ENCODE measurements at places on chromosomes 5 and 9. TPM values are rescaled to one million over a fixed set of nuclear protein-coding genes. Genes with fewer than 3 reads are reported as not detected.

- DNase-seq = no peak
Measured at GRCh38 chr5:19564036-19564435, 424.0 kb downstream of the CDH18 start.

GRCh38 chr5:11166923-11167322, 405.9 kb upstream of the DAP start:
- DNase-seq = no peak

GRCh38 chr5:3564116-3564515, 31.5 kb upstream of the IRX1 start:
- no peak for DNase-seq

DNA sequence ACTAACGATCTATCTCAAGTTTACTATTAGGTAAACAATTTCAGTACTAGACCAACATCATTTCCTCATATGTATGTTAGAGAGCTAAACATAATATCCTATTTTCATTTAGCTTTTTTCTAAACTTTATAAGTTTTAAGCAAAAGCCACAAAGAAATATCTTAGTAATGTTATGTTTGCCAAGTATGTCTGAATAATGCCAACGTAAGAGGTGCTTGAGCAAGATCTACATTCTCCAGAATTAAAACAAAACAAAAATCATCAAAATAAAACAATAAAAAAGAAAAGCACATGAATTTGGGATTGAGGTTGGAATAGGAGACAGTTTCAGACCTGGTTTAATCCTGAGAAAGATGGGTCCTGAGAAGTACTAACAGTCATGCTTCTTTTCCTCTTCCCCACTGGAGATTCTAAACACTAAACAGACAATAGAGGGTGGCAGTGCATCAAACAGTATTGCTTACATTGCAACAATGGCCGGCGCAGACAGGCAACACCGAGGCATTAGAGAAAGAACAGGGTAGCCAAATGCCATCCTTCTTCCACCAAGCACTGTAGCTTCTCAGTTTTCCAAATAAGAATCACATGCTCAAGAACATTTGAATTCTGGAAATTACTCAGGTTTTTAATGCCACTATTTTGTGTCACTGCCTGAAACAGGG, 33.6 kb downstream of the CSNK1A1 start:
- DNase-seq = no peak

DNA sequence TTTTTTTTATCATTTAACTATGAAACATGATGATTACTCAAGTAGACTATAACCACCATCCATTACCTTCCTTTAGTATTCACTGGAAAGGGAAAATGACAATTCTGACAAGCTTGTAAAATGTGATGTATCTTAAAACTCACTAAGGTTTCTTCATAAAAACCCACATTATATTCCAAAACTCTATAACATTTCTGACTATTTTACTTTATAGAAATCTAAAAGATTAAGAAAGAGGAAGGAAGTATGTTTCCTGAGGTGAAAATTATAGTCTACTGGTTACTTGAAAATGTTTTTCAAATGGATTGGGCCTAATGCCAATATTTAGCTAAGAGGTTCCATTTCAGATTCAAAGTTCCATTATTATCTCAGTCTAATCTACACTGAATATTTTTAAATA, 1982.2 kb upstream of the C9orf72 start:
- no peak for DNase-seq

DNA sequence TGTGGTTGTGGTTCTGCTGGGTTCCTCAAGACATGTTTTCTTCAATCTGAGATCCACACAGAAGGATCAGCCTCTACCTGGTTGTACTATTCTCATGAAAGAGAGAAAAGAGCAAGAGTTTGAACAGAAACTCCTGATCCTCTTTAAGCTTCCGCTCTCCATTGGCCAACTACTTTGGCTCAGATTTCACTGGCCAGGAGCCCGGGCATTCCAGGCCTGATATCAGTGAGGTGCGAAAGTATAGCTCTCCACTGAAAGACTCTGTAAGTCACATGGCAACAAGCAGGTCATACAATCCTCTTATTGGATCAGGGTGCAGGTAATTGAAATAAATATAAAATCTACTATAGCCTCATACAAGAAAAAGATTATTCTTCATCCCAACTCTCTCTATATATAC, 920.5 kb downstream of the TLE4 start:
- no peak for DNase-seq

DNA sequence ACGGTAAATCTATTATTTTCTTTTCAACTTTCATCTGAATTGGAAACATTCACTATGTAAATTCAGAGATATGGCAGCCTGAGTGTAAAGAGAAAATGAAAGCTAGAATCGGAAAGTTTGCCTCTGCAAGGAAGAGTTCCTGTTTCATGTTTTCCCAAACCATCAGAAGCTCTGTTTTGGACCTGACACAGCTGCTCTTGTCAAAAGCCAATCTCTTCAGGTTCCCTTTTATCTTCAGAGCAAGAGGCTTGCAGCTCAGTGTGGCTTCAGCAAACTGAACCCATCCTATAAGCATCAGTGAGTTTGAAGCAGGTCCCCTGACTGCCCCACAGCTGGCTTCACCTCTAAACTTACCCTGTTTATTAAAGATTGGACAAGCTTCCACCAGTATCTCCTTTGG, 1099.7 kb downstream of the DTWD2 start:
- no peak for DNase-seq

GRCh38 chr5:77156379-77156778, 54.1 kb upstream of the PDE8B start:
- no peak for DNase-seq

DNA sequence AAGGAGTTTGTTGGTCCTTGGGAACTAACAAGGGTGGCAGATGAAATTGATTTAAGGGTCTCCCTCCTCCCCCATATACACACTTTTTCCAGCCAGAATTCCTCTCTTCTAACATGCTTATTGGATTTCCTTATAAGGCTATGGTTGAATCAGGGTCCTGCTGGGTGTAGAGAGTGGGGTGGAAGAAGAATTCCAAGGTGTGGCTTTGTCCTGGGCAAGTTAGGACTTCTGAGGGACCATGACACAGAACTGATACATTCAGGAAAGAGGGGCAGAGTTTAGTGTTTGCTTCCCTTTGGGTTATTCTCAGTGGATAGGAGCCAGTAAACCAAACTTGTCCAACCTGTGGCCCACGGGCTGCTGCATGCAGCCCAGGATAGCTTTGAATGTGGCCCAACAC, 116.5 kb downstream of the SNX18 start:
- no peak for DNase-seq

- DNase-seq = no peak
Measured at GRCh38 chr5:136149891-136150290, 17.2 kb downstream of the SMAD5 start.

- DNase-seq = peak; percentile 35
Measured at GRCh38 chr9:120303519-120303918, 276.4 kb downstream of the CDK5RAP2 start.

GRCh38 chr5:151549713-151550112, 41.4 kb downstream of the FAT2 start:
- no peak for DNase-seq

- DNase-seq = no peak
Measured at GRCh38 chr5:75405296-75405695, 68.3 kb downstream of the HMGCR start.

GRCh38 chr9:76643399-76644117, 120.7 kb upstream of the PCA3 start:
- DNase-seq = no peak

- no peak for DNase-seq
Measured at GRCh38 chr5:31934156-31934555, 240.0 kb downstream of the GOLPH3 start.

DNA sequence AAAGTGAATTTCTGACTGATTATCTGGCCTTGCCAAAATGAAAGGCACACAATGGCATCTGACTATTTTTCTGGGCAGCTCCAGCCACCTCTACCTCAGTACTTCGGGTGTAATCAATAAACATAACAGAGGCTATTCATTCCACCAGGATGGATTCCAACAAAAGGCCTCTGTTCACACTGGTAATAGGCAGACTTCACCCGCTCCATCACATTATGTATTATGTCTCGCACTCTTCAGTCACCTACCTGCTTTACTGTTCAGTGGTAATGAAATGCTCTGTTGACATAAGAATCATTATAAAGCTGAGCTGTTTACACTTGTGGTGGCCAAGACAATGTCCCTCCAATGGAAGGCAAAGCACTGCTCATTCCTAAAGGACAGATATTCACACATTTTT, 1333.7 kb upstream of the WWC1 start:
- DNase-seq = no peak

DNA sequence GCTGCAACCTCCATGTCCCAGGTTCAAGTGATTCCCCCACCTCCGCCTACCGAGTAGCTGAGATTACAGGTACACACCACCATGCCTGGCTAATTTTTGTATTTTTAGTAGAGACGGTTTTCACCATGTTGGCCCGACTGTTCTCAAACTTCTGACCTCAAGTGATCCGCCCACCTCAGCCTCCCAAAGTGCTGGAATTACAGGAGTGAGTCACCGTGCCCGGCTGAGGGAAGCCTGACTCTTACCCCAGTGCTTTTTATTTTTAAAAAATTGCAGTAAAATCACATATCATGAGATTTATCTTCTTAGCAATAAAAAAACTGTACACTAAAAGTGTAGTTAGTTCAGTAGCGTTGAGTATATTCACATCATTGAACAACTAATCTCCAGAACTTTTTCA, 105.3 kb downstream of the SLIT3 start:
- DNase-seq = no peak

GRCh38 chr9:136138566-136138965, 19.9 kb upstream of the TMEM250 start:
- DNase-seq = no peak

GRCh38 chr9:278651-279050, 64.0 kb downstream of the DOCK8 start:
- no peak for DNase-seq

DNA sequence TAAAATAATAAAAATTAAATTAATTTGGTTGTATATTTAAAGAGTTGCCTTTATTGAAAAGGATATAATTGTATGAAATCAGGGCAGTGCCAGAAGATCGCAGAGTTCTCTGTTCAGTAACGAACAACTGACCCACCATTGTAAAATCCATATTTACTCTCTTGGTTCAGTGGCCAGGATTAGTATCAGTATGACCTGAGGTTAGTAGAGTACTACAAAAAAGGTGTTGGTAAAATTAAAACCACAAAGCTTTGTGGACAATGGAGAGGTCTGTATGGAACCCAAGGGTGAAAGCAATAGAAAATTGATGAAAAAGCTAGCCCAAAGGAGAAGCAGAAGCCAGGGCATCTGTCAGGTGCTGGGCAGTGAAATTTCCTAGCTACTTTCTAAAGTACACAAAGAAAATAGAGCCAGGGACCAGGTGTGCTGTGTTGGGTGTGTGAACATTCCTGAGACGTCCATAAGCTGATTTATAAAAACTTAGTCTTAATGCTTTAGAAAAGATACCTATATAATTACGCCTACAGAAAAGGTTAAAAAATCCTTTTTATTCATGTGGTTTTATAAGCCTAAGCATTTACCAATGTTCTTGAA, 159.5 kb downstream of the AOPEP start:
- DNase-seq = no peak

- no peak for DNase-seq
Measured at GRCh38 chr5:99023330-99023729, 94.5 kb upstream of the CHD1 start.

DNA sequence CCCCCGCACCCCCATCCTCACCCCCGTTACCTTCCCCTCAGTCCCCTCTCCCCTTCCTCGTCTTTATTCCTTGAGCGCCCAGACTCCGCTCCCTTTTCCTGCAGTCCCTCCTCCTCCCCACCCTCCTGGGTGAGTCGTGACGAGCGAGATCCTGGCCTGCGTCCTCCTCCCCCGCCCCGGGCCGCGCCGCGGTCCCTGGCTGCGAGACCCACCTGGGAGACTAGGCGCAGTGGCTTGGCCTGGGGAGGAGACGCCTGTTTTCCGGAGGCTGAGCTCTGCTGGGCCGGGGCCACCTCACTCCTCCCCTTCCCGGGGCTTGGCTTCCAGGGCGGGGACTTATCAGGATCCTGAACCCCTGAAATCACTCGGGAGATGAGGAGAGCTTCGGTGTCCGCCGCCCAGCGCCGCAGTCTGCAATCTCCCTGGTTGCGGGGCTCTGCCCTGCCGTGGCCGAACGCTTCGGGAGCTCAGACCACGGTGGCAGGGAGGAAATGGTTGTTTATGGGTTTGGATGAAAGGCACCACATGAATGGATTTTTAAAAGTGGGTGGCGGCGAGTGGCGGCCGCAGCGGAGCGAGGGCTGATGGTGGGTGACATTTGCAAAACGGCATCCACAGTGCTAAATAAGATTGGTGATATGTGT, 984 bp downstream of the STXBP1 start:
- DNase-seq = peak; percentile 93

GRCh38 chr5:159174511-159175168, 34.7 kb downstream of the RNF145 start:
- DNase-seq = no peak

DNA sequence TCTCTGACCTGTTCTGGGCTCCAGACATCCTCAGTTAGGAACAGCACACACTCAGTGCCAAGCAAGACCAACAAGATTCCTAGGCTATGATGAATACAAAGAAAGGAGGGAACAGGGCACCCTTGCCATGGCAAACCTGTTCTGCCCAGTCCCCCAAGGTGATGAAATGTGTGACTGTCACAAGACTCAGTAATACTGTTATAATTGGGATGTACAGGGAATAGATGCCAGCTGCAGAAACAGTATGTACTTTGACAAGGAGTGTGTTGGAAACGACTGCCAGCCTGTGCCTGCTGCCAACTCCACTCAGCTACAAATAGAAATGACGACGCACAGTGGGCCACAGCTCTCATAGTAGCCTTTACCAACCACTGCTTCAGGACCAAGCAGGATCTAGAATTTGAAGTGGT, 453.0 kb downstream of the EFNA5 start:
- DNase-seq = no peak

GRCh38 chr5:82952326-82952725, 124.9 kb downstream of the TMEM167A start:
- DNase-seq = no peak

- no peak for DNase-seq
Measured at GRCh38 chr9:117153021-117153420, 261.8 kb downstream of the ASTN2 start.

GRCh38 chr9:110128664-110129329, 79.2 kb downstream of the C9orf152 start:
- DNase-seq = no peak

GRCh38 chr5:81192373-81192750, 40.8 kb upstream of the CKMT2 start:
- no peak for DNase-seq

DNA sequence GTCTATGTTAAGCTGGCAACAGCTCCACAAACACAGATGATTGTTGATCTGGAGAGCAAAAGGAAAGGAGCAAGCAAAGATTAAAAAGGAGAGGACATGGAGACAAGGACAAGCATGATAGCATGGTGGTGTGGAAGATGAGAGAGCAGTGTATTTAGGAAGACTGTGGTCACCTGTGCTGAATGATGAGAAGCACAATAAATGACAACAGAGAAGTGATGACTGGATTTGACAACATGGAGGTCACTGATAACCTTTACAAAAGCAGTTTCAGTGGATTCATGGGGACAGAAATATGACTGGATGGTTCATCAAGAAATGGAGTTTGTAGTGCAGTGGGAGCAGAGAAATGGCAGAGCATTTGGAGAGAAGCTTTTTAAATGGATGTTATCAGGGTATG, 20.2 kb downstream of the TTC33 start:
- no peak for DNase-seq

Gene RELL2
- total RNA-seq = 1.5 TPM

Gene STK32A
- 0.51 TPM for total RNA-seq

Gene PTGS1
- total RNA-seq = 16.5 TPM

Gene PCDHB14
- total RNA-seq = 1.9 TPM

Gene SLC45A2
- not detected for total RNA-seq

Gene EPB41L4B
- total RNA-seq = 48.6 TPM

Gene GPRIN1
- total RNA-seq = 1.3 TPM

Gene SGCD
- total RNA-seq = 3.9 TPM

Gene PHF24
- total RNA-seq = 0.39 TPM

Gene KIF4B
- total RNA-seq = not detected

Gene CCNG1
- total RNA-seq = 82.7 TPM

Gene HARS2
- 15.9 TPM for total RNA-seq

Gene TEX48
- total RNA-seq = not detected

Measured in mesenteric fat pad (tissue), 1 donor.